ENCODE measurements at places on chromosomes 7 and 10.
A peak's percentile ranks its signal among the peaks of the same experiment; 100 is the strongest.

DNA sequence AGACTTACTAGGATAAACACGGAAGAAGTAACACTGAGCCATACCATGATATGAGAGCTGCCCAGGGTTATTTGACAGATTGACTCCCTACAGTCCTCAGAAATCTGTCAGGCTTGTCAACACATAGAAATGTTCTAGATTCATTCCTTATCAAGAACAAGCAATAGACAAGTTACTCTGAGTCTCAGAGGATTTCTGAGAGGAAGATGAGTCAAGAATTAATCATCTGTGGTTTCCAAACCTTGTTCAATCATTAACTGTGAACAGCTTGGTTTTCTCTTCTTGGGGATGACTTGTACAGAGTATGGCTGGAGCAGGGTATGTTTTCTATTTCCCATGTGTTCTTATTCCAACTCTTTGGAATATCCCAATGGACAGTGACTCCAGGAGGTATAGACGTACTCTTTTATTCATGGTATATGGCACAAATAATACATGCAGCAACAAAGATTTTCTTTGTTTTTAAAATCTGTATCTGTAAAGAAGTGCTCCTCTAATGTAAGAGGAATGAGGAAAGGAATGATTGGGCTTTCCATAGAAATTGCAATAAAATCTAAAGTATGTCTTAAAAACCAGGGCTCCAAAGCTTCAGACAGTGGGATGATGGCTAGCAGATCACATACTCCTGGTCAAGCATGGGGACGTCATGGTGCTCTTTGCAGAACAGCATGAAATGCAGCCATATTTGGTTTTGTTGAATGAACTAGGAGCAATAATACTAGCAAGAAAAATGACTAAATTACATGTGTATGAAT lies 11.9 kb upstream of the SFR1 start:
- peak; percentile 81 for DNase-seq

GRCh38 chr7:150363872-150364271 lies 4.8 kb upstream of the REPIN1 start:
- no peak for DNase-seq

DNA sequence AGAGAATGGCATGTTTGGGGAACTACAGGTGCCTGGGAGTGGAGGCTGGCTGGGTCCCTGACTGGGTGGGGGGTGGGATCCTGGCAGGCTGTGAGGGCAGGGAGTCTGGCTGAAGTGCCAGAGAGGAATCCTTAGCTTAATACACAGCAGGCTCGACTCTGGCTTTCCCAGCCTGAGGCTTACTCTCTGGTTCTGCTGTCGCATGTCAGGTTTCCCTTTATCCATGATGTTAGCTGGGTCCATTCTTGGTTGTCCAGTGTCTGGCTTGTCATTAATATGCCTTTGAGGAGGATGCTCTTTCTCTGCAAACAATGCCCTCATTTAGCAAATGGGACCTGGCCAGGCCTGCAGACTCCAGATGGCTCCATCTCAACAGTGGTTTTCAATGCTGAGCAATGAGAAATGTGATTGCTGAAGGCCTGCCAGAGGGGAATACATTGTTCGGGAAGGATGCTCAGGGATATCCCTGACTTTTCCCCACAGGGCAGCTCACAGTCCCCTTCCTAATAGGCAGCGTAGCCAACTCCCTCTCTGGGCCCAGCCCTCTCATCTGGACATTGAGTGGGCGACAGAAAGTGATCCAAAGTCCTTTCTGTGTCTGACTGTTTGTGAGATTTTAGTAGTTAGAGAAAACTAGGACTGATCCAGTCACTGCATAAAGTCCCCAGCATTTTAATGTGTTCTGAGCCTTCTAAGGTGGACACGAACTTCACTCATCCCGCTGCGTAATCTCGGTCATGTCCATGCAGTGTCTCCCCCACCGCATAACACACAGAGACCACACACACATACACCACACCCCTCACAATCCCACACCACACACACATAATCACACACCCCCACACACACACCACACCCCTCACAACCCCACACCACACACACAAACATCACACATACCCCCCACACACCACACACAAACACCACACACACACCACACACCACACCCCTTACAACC lies 124.9 kb downstream of the ANLN start:
- no peak for DNase-seq

GRCh38 chr10:117461766-117462423 lies 80.7 kb upstream of the EMX2 start:
- DNase-seq = peak; percentile 92

DNA sequence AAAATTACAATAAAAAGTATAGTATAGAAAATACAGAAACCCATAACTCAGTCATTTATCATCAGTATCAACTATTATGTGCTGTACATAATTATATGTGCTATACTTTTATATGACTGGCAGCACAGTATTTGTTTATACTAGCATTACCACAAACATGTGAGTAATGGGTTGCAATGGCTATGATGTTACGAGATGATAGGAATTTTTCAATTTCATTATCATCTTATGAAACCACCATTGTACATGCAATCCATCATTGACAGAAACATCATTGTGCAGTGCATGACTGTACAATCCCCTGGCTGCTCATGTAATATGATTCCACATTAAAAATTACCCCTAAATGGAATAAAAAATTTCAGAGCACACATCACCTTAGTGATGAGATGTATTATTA lies 55.7 kb upstream of the TMEM229A start:
- DNase-seq = no peak

DNA sequence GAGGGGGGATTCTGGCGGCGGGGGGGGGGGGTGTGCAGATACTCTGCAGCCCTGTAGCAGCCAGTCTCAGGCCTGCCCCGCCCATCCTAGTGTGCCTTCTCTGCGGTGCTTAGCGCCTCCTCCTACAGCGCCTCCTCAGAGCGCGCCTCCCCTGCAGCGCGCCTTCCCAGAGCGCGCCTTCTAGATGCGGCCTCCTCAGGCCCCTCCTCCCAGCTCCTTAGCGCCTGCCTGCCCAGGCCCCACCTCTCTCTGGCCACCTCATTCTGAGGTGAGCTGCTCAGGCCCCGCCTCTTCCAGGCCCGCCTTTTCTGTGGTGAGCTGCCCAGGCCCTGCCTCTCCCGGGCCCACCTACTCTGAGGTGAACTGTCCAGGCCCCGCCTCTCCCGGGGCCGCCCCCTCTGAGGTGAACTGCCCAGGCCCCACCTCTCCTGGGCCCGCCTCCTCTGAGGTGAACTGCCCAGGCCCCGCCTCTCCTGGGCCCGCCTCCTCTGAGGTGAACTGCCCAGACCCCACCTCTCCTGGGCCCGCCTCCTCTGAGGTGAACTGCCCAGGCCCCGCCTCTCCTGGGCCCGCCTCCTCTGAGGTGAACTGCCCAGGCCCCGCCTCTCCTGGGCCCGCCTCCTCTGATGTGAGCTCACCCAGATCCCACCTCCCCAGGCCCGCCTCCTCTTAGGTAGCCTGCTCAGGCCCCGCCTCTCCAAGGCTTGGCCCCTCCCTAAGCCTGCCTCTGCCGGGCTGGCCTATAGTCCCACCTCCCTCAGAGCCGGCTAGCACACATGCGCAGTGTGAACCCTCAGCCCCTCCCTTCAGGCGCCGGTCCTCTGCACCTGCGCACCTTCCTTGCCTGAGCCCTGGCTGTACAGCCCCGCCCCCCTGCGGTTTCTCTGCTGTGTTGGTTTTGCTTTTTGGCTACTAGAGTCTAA lies 2.1 kb upstream of the SGCE start:
- peak; percentile 83 for DNase-seq

GRCh38 chr7:68715907-68716306 lies 882.4 kb upstream of the AUTS2 start:
- DNase-seq = no peak

DNA sequence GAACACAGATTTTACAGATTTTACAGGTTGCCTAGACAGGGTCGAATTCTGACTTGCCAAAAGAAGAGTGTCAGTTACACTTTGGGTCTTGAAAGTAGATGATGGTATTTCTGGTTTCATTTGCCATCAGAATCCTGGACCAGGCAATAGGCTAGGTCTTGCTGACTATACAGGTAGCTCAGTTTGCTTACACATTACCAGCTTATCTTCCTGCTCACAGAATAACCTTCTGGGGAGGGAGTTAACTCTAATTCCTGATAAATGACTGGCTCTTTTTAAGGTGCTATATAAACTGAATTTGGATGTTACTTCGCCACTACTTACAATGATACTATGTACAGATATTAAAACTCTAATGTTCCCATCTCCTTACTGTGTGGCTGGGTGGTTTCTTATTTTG lies 39.8 kb downstream of the GBF1 start:
- no peak for DNase-seq

GRCh38 chr10:26217396-26218086 lies 967 bp downstream of the GAD2 start:
- no peak for DNase-seq

- no peak for DNase-seq
These were observed 16.4 kb upstream of the ABCA13 start for GRCh38 chr7:48154792-48155413.

- DNase-seq = no peak
These were observed 208.5 kb downstream of the RNLS start for GRCh38 chr10:88374392-88375175.

GRCh38 chr10:94397549-94398370 lies 4.6 kb upstream of the TBC1D12 start:
- DNase-seq = no peak

DNA sequence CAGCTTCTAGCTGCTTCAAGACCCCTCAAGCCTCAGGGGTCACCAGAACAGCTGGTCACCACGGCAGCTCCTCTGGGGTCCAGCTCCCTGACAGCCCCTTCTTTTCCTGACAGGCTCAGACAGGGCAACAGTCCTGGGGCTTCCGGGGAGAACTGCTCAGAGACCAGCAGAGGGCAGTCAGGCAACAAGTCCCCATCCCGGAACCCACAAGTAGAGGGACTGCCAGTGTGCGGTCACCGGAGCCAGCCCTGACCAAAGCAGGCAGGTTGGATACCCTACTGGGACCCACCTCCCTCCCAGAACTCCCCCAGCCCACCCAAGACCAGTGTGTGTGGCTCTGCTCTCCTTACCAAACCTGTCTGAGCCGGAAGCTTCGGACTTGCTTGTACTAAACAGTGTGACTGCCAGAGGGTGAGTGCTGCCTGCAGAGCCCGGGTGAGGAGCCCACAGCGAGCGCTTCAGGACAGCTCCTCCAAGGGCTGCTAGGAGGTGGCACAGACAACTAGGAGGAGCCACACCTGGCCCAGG lies 40.3 kb downstream of the YKT6 start:
- peak; percentile 25 for DNase-seq

GRCh38 chr7:45688382-45688781 lies 114.2 kb downstream of the ADCY1 start:
- DNase-seq = no peak

DNA sequence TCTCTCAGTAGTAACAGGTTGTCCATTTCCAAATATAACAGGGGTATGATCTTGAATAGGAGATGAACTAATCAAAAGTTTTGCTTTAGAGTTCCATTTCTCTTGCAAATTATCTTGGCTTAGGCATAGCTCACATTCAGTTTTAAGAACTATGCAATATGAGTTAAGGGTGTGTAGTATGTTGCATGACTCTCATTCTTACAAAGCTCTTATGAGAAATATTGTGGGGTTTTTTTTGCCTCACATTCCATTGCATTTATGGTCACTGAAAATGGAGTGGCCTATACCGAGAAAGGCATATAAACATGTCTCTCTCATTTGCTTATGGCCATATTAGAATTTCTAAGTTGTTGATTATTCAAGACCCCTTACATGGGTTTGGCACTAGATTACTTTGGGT lies 48.5 kb upstream of the LAMB1 start:
- no peak for DNase-seq

DNA sequence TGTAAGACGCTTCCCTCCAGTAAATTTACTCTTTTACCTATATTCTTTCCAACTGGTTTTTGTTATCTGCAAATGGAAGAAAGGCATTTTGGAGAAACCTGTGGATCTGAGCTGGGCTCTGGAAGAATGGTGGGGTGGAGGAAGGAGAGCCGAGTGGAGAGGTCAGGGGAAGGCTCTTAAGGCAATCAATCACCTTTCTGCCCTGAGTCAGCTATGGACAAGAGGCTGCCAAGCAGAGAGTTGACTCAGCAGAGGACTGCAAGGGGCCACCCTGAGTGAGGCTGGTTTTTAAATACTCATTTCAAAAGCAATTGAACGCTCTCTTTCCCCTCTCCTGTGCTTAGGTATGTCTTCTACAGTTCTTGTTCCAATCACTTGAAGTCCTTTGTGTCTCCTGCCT lies 81.8 kb downstream of the SPAG6 start:
- DNase-seq = peak; percentile 59

GRCh38 chr10:46514431-46514861 lies 42.0 kb downstream of the GPRIN2 start:
- DNase-seq = no peak

GRCh38 chr7:68209486-68209885 lies 1212.9 kb downstream of the TYW1 start:
- no peak for DNase-seq

GRCh38 chr7:79414910-79415309 lies 38.6 kb downstream of the MAGI2 start:
- DNase-seq = no peak

DNA sequence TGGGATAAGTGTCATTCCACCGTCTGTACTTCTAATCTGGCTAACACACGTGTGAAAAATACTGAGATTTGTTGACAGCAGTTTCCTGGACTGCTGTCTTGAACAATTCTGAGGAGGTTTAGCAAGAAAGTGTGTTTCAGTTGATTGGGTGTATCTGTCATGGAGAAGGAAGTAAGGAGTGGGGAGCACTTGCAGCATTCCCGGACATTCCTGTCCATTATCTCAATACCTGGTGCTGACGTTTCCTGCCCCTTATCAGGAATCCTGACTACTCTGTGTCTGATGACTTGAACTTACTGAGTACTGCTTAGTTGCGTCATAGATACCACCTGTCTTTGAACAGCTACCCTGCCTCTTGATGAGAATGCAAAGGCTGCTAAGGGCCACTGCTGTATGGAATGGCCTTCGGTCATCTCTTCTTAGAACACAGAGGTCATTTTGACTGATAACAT lies 72.0 kb upstream of the VKORC1L1 start:
- DNase-seq = no peak

DNA sequence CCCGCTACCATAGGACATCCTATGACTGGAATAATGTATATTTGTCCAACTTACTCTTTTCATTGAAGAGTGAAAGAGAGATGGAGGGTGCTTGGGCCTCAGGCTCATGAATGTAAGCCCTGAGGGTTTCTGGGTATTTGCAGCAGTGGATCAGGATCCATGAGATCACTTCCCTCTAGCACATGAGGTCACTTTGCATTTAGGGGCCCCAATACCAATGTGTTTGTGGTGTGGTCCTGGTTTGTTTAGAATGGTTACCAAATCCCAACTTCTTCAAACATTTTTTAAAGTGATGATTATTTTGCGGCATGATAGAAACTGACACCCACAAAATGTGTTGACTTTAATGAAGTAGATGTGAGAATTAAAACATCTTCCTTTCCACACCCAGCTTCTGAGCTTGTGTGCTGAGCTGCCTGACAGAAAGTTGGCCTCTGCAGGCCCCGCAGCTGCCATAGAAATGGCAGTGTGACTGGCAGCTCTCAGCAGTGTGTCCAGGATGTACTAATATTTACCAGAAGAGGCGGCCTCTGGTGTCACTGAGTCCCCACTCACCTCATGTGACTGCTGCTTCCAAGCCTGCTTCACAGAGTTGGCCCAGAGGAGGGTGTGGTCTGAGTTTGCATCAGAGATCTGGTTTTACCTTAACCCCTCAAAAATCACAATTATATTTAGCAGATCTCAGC lies 447.6 kb upstream of the NPVF start:
- DNase-seq = no peak

- no peak for DNase-seq
These were observed 27.9 kb downstream of the LRRC20 start for GRCh38 chr10:70354556-70354955.
